ENCODE measurements at places on chromosomes 5 and 9. TPM values are rescaled to one million over a fixed set of nuclear protein-coding genes. Genes with fewer than 3 reads are reported as not detected.

SCGB3A2 gene
- total RNA-seq = not detected

MYMK gene
- total RNA-seq = 23.0 TPM

INSL4 gene
- not detected for total RNA-seq

SLC28A3 gene
- total RNA-seq = 0.04 TPM

GABRP gene
- total RNA-seq = 0.13 TPM

TMEM215 gene
- 0.66 TPM for total RNA-seq

CBY3 gene
- total RNA-seq = not detected

DNA sequence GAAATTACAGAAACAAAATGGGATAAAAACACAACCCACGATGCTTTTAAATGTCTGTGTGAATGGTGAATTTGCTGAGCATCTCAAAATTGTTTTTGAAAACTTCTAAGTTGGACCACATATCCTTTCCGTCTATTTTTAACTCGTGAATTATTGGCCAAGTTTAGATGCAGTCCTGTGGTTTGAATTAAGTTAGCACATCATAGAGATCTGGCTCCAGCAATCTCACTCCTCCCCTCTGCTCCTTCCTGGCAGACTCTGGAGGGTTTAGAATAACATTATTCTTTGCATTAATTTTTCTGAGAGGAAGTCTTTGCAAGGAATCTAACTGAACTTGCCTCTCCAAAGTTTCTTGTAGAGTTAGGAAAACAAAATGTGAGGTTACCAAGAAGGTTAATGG lies 14.5 kb upstream of the ANKRD55 start:
- H3K36me3 ChIP-seq = no peaks in the 10 kb centered on the region
- H3K27me3 ChIP-seq = no peaks in the 10 kb centered on the region
- H3K27ac ChIP-seq = peak overlapping the region; percentile 48
- H3K4me1 ChIP-seq = peaks cover 6% of the 10 kb centered on the region

- H3K4me3 ChIP-seq = no peak overlapping the region
- no peak overlapping the region for H3K27ac ChIP-seq
- no peaks in the 10 kb centered on the region for H3K4me1 ChIP-seq
- no peaks in the 10 kb centered on the region for H3K27me3 ChIP-seq
- peak; percentile 3 for DNase-seq
- H3K36me3 ChIP-seq = peaks cover 69% of the 10 kb centered on the region
These were observed 51.0 kb downstream of the IARS1 start for GRCh38 chr9:92242260-92243136.

DNA sequence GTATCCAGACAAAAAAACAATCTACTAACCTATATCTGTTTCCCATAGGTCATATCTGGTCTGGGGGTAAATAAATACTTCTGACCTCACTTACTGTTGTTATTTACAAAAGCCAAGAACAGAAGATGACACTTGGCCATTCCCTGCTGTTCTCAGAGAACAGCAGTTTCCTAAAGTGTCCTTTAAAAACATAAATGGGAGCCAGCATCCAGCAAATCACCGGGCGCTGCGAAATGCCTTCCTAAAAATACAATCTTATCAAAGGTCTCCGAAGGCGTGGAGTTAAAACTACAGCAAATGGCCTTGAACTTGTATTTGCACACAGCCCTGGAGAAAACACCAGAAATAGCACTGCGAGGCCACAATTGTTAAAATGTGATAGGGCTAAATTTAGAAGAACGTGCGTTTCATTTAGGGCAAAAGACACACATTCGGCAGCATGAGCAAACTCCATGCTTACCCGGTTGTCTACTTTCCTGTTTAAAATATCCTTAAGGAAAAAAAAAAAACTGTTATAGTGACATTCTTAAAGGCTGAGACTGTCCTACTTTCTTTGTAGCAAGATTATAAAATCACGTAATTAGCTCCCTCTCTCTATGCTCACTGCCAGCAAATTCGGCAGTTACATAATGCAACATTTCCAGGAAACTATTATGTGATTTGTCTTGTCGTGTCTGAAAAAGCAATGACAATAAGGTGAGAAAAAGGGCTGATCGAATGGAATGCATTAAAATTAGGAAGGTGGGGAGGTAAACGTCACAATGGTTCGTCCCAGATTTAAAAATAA lies 1.5 kb downstream of the NFIL3 start:
- H3K4me1 ChIP-seq = peaks cover 27% of the 10 kb centered on the region
- peaks cover 36% of the 10 kb centered on the region for H3K27me3 ChIP-seq
- peak overlapping the region; percentile 69 for H3K4me3 ChIP-seq
- no peaks in the 10 kb centered on the region for H3K36me3 ChIP-seq
- DNase-seq = peak; percentile 53
- peak overlapping the region; percentile 92 for H3K27ac ChIP-seq

GRCh38 chr5:177973066-177973635 lies 22.9 kb downstream of the PROP1 start:
- H3K27me3 ChIP-seq = no peaks in the 10 kb centered on the region
- DNase-seq = no peak
- H3K36me3 ChIP-seq = no peaks in the 10 kb centered on the region
- H3K4me3 ChIP-seq = no peak overlapping the region

GRCh38 chr5:52544738-52545137 lies 243.0 kb upstream of the ITGA1 start:
- no peaks in the 10 kb centered on the region for H3K36me3 ChIP-seq
- DNase-seq = no peak
- H3K4me1 ChIP-seq = no peaks in the 10 kb centered on the region

DNA sequence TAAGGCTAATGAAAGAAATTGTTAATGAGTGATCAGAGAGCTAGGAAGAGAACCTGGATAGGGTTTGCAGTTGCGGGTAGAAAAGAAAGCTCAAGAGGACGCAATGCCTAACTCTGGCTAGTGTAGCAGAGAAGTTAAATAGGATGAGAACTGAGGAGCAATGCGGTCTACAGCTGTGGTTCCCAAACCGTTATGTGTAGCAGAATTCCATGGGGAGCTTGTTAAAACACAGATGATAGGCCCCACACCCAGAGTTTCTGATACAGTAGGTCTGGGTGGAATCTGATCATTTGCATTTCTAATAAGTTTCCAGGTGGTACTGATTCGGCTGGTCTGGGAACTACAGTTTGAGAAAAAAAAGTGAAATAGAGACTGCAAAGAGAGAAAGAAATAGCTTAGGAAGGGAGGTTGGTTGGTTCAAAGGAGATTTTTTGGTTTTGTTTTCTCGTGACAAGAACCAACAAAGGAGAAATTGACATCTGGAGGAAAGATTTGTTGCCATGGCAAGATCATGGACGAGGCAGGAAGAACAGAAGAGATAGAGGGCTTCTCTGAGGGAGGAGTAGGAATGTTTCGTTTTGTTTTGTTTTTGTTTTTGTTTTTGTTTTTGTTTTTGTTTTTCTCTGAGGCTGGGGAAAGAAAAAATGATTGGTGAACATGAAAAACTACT lies 276.1 kb downstream of the ARRDC3 start:
- peaks cover 4% of the 10 kb centered on the region for H3K4me1 ChIP-seq
- no peaks in the 10 kb centered on the region for H3K36me3 ChIP-seq
- no peaks in the 10 kb centered on the region for H3K27me3 ChIP-seq
- DNase-seq = peak; percentile 77

- H3K4me1 ChIP-seq = no peaks in the 10 kb centered on the region
- no peak overlapping the region for H3K4me3 ChIP-seq
- H3K27me3 ChIP-seq = no peaks in the 10 kb centered on the region
These were observed 186.7 kb downstream of the KIAA0825 start for GRCh38 chr5:94431696-94432095.

DNA sequence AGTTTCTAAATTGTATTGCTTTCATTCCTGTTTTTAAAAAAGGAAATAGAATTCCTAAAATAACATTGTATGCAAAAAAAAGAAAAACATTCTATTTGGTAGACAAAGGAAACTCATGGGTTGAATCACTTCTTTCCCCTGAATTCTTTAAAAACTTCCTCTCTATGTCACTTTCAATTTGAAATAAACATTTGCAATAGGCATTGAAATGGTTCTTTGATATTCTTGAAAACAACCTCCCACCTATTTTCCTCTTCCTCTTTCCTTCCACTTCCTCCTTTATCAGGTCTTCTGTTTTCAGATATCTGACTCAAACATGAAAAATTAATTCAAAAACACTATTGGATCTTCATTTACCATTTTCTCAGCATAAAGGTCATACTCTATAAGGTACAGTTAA lies 442.0 kb upstream of the MEF2C start:
- no peaks in the 10 kb centered on the region for H3K27me3 ChIP-seq
- no peaks in the 10 kb centered on the region for H3K4me1 ChIP-seq
- no peak overlapping the region for H3K4me3 ChIP-seq
- DNase-seq = no peak
- H3K27ac ChIP-seq = no peak overlapping the region
- no peaks in the 10 kb centered on the region for H3K36me3 ChIP-seq

- no peaks in the 10 kb centered on the region for H3K36me3 ChIP-seq
- no peak overlapping the region for H3K27ac ChIP-seq
- no peaks in the 10 kb centered on the region for H3K4me1 ChIP-seq
- no peaks in the 10 kb centered on the region for H3K27me3 ChIP-seq
These were observed 32.3 kb upstream of the TENT4A start for GRCh38 chr5:6680922-6681321.

GRCh38 chr9:135077497-135078200 lies 9.8 kb upstream of the OLFM1 start:
- no peaks in the 10 kb centered on the region for H3K36me3 ChIP-seq
- H3K4me3 ChIP-seq = no peak overlapping the region
- H3K4me1 ChIP-seq = peaks cover 13% of the 10 kb centered on the region
- peak; percentile 40 for DNase-seq
- no peak overlapping the region for H3K27ac ChIP-seq

- no peaks in the 10 kb centered on the region for H3K4me1 ChIP-seq
- no peaks in the 10 kb centered on the region for H3K36me3 ChIP-seq
- no peak for DNase-seq
These were observed 144.8 kb downstream of the TRIM36 start for GRCh38 chr5:115024922-115025321.

GRCh38 chr5:148976569-148977381 lies 86.1 kb downstream of the SH3TC2 start:
- H3K4me3 ChIP-seq = no peak overlapping the region
- peaks cover 45% of the 10 kb centered on the region for H3K4me1 ChIP-seq

- peak overlapping the region; percentile 49 for H3K27ac ChIP-seq
- DNase-seq = peak; percentile 43
- H3K4me1 ChIP-seq = peaks cover 3% of the 10 kb centered on the region
- no peaks in the 10 kb centered on the region for H3K27me3 ChIP-seq
- H3K4me3 ChIP-seq = no peak overlapping the region
These were observed 34.1 kb downstream of the ECPAS start for GRCh38 chr9:111450124-111450523.

- DNase-seq = peak; percentile 30
- peaks cover 2% of the 10 kb centered on the region for H3K4me1 ChIP-seq
- peaks cover 2% of the 10 kb centered on the region for H3K36me3 ChIP-seq
- H3K27ac ChIP-seq = no peak overlapping the region
- no peaks in the 10 kb centered on the region for H3K27me3 ChIP-seq
These were observed 15.4 kb downstream of the AOPEP start for GRCh38 chr9:94741866-94742265.

DNA sequence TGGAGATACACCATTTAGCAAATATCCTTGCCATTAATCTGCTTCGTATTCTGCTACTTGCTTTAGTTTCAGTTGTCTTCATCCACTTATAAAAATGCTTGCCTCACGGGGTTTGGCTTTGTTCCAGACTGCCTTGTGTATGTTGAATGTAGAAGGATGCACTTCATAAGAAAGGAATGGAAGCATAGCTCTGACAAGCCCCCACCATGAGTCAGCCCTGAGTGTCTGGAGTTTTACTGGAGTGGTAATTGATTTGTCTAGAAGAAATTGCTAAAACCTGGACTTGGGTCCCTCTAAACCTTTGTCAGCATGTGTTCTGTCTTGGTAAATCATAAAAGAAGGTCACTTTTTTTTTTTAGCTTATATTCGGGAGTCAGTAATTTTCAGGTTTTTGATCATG lies 4.6 kb downstream of the TEX48 start:
- no peaks in the 10 kb centered on the region for H3K4me1 ChIP-seq
- no peak overlapping the region for H3K27ac ChIP-seq
- peak; percentile 75 for DNase-seq
- H3K27me3 ChIP-seq = peaks cover 3% of the 10 kb centered on the region
- H3K36me3 ChIP-seq = no peaks in the 10 kb centered on the region
- H3K4me3 ChIP-seq = no peak overlapping the region

DNA sequence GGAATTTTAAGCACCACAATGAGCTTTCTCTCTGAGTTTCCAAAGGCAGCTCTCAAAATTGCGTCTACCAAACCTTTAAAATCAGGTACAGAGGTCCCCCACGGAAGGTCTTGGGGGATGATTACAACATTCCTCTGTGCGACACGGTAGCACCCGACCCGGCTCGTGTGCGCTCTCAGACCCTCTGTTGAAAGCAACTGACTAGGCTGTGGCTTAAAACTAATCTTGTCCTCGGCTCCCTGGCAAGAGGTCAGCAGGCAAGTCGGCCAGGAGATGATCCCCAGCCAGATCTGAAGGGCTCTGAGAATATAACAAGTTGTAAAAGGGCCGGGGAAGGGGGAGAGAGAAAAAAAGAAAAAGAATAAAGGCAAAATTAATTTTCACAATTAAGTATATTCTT lies 92.6 kb upstream of the LMX1B start:
- no peak for DNase-seq
- H3K36me3 ChIP-seq = no peaks in the 10 kb centered on the region
- no peak overlapping the region for H3K27ac ChIP-seq
- peaks cover 31% of the 10 kb centered on the region for H3K4me1 ChIP-seq
- H3K27me3 ChIP-seq = peaks cover 68% of the 10 kb centered on the region

GRCh38 chr9:113558632-113559502 lies 95.3 kb downstream of the RGS3 start:
- peaks cover 13% of the 10 kb centered on the region for H3K4me1 ChIP-seq
- no peak overlapping the region for H3K4me3 ChIP-seq
- DNase-seq = peak; percentile 49
- no peaks in the 10 kb centered on the region for H3K36me3 ChIP-seq
- H3K27ac ChIP-seq = peak overlapping the region; percentile 29

- no peaks in the 10 kb centered on the region for H3K36me3 ChIP-seq
- no peak for DNase-seq
- H3K27ac ChIP-seq = no peak overlapping the region
- peaks cover 11% of the 10 kb centered on the region for H3K27me3 ChIP-seq
These were observed 75.0 kb upstream of the XPA start for GRCh38 chr9:97772145-97772544.

- DNase-seq = peak; percentile 79
- peaks cover 2% of the 10 kb centered on the region for H3K4me1 ChIP-seq
- no peaks in the 10 kb centered on the region for H3K36me3 ChIP-seq
- peak overlapping the region; percentile 21 for H3K27ac ChIP-seq
- no peak overlapping the region for H3K4me3 ChIP-seq
These were observed 340.6 kb upstream of the DAB2 start for GRCh38 chr5:39765366-39765765.

- no peak for DNase-seq
- no peak overlapping the region for H3K27ac ChIP-seq
- no peaks in the 10 kb centered on the region for H3K4me1 ChIP-seq
- no peaks in the 10 kb centered on the region for H3K36me3 ChIP-seq
- H3K27me3 ChIP-seq = no peaks in the 10 kb centered on the region
- H3K4me3 ChIP-seq = no peak overlapping the region
These were observed 31.4 kb upstream of the PDZD2 start for GRCh38 chr5:31607546-31607945.

All from muscle of leg (tissue), 16 donors.